Stimulated activated CD4-positive, alpha-beta T cell treated with anti-CD3 and anti-CD28 coated beads, Interleukin-1b, Interleukin-23, amount 100 ng/mL, for 1 hour (primary cell): ENCODE measurements at places on chromosomes 7 and 10.

GRCh38 chr7:35501681-35502080, 193.3 kb downstream of the HERPUD2 start:
- DNase-seq: no peak

DNA sequence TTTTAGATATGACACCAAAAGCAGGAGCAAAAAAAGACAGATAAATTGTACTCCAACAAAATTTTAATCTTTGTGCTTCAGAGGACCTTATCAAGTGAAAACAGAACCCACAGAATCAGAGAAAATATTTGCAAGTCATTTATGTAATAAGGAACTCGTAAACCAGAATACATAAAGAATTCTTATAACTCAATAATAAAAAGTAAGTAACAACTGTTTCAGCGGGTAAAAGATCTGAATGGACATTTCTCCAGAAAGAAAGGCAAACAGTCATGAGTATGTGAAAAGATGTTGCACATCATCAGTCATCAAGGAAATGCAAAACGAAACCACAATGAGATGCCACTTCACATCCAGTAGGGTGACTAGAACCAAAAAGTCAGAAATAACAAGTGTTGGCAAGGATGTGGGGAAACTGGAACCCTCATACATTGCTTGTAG, 167.7 kb upstream of the KCTD7 start:
- no peak for DNase-seq

DNA sequence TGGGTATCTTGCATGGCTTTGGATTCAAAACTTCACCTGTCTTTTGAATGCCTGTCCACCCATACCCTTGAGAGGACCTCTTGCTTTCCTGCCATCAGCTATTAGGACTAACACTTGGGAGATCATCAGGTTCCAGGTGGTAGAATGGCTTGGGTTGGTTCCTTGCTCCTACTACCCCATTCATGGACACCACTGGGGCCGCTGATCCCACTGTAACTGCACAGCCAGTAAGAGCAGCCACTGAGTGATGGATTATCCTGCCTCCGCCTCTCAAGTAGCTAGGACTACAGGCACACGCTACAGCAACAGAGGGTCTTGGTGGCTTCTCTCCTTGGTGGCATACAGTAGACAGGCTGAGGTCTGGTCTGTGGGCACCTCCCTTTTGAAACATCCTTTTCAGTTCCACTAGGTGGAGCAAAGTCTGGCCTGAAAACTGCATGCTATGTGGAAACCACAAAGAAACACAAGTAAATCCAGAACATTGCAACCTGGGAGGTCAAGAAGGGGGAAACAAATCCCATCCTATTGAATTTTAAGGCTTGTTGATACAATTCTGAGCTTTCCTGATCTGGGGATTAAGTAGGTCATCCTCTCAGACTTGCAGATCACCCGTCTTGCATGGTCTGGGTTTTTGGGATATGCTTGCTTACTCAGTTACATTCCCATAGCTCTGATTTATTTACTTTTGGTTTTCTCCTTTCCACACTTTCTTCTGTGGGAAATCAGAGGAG, 9.4 kb downstream of the WBP1L start:
- no peak for DNase-seq

DNA sequence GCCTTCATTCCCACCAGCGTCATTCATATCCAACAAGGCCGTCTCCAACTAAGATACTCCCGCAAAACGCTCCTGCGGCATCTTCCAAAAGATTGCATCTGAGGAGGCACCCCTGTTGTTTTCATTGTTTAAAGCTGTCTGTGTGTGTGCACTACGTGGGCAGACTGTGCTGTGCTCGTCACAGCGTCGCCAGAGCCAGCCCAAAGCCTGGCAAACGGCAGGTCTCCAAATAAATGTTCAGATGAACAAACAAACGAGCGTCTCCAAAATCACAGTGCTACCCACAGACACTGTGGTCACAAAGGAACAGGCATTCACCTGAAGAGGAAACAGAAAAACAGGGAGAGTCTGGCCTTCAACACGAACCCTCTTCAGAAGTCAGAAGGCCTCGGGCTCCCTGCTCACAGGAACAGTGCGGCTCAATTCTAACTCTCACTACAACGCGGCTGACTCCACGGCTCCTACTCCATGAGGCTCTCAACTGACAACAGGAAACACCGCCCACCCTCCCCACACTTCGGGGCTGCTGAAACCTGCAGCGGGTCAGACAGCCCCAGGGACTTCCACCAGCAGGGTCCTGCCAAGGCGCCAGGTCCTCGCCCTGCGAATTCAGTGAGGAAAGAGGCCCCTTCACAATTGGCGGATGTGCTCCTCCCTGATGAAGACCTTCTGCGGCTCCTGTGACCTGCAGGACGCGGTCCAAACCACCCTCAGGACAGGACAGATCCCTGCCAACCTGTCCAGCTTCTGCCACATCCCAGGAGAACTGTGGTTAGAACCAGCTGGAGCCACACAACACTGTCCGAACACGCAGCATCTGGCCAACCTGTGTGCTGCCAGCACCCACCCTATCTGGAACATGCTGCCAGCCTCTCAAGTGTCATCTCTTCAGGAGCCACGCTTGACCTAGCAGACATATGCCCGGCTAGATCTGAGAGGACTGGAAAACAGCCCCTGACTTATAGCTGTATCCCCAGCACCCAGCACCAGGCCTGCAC, 36.1 kb downstream of the MAD1L1 start:
- no peak for DNase-seq

- DNase-seq: no peak
Observed at GRCh38 chr10:70806841-70807240, 8.9 kb upstream of the SGPL1 start.

GRCh38 chr10:14583252-14583651, 191.4 kb downstream of the FAM107B start:
- peak; percentile 46 for DNase-seq

GRCh38 chr10:114879541-114880158, 58.1 kb downstream of the FHIP2A start:
- DNase-seq: peak; percentile 10

DNA sequence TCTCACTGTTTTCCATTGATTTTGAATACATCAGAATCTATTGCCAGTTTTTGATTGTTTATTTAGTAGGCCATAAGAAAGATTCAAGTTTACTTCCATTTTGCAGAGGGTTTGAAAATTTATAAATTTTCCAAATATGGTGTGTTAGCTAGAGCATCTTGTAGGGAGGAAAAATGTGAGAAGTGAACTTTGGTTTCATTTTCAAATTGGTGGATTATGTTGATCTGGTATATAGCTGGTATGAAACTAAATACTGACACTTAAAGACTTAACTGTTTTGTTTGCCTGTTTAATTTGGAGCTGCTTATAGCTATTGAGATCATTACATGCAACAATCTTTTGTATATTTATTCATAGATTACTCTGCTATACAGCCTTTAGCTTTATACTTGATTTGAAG, 108.1 kb downstream of the ADAM22 start:
- DNase-seq: no peak

- no peak for DNase-seq
Observed at GRCh38 chr7:155811895-155812761, at the start of gene SHH. Gene SHH (minus strand): TSS chr7:155812463. CDS start chr7:155812122, 341 bp downstream.

DNA sequence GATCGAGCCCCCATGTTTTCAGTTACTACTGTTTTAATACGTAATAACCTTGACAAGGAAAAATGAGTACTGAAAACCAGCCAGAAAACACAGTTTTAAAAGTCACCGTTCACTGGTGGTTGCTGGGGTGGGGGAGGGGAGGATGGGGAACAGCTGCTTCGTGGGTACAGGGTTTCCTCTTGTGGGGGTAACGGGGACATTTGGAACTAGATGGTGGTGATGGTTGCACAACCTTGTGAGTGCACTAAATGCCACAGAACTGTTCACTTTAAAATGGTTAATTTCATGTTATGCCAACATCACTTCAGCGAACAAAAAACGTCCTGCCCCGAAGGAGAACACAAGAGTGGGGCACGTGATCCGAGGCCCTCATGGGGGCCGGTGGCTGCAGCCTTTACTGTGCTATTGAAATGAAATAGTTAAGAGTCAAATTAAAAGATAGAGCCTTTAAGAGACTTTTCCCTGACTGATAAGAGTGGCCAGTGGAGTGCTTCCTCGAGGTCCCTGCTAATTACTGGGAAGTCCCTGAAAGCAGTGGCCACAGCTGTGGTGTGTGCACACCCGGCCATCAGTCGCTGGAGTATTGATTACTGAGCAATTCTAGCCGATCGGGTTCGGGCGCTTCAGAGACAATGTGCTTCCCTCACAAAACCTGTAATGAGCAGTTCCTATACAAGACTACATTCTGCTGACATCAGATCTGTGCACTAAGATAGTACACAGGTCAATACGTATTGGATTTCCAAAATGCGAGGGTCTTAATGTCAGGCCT, 80.3 kb downstream of the EBF3 start:
- no peak for DNase-seq

DNA sequence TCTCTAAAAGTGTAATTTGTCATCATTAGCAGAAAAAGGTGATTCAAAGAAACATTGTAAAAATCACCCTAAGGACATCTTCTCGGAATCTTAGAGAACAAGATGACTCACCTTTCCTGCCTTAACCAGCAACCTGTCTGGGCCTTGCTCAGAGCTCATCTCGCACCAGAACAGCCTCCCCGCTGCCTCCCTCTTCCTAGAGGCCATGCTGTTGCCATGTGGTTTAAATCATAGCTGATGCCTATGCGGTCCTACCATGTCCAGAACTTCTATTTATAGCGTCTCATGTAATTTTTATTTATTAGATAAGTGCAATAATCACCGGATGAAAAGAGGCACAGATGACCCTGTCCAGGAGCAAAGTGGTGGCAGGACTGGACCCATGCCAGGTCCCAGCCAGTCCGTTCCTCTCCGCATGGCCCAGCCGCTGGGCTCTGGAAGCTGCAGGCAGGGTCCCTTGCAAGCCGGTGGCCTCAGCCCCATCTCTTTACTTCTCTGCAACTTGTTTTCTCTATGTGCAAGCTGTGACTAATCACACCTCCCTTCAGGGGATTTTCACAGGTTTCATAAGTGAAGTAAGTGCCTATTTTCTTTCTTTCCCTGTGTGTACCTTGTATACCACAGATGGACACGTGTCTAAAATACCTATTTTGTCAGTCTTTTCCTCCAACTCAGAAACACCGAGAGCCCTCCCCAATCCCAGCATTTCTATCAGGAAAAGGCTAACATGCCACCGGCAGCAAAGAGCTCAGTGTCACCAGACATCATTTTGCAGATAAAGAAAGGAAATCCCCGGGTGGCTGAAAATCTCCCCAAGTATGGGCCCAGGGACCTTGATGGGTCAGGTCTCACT, 27.1 kb downstream of the KLF6 start:
- peak; percentile 32 for DNase-seq

DNA sequence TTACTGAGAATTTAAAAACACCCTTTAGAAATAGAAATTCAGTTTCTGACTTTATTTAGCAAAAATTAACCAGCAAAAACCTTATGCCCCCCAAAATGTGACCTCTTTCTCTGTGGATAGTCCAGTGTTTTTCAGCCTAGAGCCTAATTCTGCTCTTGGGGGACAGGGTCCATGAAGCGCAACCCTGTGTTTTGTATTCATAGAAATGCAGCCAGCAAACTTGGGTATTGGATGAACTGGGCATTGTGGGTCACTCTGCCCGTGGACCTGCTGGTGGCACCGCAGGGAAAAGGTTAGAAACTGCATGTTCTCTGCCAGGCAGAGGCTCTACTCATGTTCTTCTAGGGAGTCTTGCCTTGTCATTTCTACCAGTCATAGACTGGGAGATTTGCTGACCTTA, 787.4 kb upstream of the C7orf33 start:
- no peak for DNase-seq

DNA sequence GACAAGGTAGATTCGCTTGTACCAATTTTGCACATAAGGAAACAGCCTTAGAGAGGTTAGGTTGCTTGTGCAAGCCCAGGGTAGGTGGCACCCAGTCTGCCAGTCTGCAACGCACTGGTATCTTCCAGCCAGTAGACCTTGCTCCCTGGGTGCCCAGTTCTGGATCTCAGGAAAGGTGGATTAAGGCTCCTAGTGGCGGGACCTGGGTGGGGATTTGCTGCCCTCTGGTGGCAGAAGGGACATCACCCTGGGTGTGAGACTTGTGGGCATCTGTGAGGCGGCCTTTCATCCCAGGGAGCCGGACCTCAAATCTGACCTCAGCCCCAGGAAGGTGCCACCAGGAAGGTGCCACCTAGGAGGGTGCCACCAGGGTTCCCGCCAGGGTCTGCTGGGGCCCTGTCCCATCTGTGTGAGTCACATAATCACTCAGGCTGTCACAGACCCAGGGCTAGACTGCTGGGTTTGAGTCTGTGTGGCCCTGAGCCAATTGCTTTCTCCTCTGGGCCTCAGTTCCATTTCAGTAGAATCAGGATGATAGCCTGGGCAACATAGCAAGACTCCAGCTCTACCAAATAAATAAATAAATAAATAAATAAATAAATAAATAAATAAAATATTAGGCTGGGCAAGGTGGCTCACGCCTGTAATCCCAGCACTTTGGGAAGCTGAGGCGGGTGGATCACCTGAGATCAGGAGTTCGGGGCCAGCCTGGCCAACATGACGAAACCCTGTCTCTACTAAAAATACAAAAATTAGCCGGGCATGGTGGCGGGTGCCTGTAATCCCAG, 5.3 kb upstream of the PRKRIP1 start:
- DNase-seq: peak; percentile 26

DNA sequence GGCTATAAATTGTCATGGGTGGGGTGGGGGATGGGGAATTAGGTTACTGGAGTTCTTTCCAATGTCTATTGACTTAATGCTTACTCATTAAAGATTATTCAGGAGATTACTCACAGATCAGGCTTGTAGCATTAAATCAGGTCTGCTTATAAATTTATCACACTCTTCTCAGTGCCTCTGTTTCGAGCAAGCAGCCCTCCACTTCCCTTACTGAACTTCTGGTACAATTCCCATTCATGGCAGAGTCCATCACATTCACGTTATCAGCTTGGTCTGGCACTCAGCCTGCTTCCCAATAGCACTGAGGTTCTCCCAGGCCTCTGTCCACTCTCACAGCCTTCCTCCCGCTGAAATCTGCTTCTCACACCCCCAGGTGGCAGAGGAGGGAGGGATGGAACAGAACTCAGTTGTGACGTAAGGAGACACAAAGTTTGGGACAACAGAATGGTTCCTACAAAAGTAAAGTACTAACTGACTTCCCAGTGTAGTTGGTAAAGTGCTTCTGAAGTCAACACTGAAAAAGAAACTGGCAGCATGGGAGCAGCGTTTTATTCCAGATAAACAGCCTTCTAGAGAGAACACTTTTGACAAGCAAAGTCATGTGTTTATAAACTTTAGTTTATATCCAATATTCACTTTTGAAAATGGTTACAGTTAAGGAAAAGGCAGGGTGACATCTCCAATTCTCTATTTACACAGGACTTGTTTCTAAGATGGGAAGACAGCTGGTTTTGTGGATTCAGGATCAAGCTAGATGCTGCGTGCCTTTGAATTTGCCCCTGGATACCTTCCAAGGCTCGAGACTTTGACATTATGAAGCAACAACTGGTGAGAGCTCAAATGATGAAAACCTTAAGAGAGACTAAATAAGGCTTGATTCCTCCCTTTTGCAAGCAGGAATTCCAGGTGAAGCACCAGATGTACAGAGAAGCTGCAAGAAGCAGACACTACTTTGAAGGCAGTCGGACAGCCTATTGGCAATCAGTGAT, 81.4 kb downstream of the ATXN7L1 start:
- DNase-seq: no peak
